ENCODE measurements at places on chromosomes 16 and 17. TPM values are rescaled to one million over a fixed set of nuclear protein-coding genes. Genes with fewer than 3 reads are reported as not detected.

MRPL58 gene
- 26.2 TPM for total RNA-seq

ZNF207 gene
- total RNA-seq: 92.6 TPM

SLC13A2 gene
- not detected for total RNA-seq

KRTAP4-5 gene
- total RNA-seq: not detected

MGAT5B gene
- total RNA-seq: 0.74 TPM

CCL22 gene
- total RNA-seq: not detected

CASKIN2 gene
- total RNA-seq: 8.0 TPM

PRCD gene
- total RNA-seq: 4.2 TPM

CA7 gene
- total RNA-seq: not detected

PPP1R1B gene
- 4.1 TPM for total RNA-seq

Data from fibroblast of the aortic adventitia (primary cell).